ENCODE measurements at places on chromosomes 6 and 20.
A peak's percentile ranks its signal among the peaks of the same experiment; 100 is the strongest.

DNA sequence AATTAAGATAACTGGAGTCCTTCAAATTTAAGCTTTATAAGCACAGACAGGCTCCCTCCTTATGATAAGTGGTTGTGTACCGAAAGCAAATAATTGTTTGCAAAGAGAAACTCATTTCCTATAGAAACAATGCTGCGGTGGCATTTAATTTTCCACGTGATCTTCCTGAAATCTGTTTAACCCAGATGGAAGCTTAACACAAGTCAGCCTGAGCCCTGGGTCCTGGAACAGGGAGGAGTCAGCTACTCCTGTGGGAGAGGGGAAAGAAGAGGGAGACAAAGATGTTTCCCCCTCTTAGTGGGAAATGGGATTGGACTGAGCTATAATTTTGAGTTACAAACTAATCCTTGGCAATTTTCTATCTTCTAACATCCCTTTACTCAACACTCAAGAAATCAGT is 136.5 kb downstream of the ELOVL4 start:
- DNase-seq = no peak

DNA sequence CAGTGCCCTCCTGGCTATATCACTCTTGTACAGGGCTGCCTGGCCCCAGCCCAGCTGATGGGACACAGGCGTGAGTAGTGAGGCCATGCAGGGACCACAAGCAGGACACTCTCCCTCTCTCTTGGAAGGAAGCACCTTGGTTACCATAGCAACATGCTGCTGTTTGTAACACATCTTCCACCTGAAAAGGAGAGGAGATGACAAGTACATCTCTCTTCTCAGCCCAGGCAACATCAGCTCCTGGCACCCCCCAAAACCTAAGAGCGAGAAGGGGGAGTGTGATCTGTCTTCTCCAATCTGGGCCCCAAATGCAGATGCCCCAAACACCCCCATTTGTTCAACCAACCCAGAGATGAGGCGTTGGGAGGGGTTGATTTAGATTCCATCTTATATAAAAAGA is 49.9 kb downstream of the KCNB1 start:
- DNase-seq = no peak

GRCh38 chr6:17640477-17640917 is 40.4 kb downstream of the FAM8A1 start:
- DNase-seq = no peak

- no peak for DNase-seq
Measured at GRCh38 chr20:710780-711450, 35.3 kb upstream of the SCRT2 start.

- DNase-seq = no peak
Measured at GRCh38 chr6:32843331-32843978, 392 bp downstream of the PSMB8 start.

GRCh38 chr6:100685747-100686146 is 195.4 kb downstream of the ASCC3 start:
- no peak for DNase-seq

- no peak for DNase-seq
Measured at GRCh38 chr6:87914637-87915395, 132.8 kb upstream of the SPACA1 start.

DNA sequence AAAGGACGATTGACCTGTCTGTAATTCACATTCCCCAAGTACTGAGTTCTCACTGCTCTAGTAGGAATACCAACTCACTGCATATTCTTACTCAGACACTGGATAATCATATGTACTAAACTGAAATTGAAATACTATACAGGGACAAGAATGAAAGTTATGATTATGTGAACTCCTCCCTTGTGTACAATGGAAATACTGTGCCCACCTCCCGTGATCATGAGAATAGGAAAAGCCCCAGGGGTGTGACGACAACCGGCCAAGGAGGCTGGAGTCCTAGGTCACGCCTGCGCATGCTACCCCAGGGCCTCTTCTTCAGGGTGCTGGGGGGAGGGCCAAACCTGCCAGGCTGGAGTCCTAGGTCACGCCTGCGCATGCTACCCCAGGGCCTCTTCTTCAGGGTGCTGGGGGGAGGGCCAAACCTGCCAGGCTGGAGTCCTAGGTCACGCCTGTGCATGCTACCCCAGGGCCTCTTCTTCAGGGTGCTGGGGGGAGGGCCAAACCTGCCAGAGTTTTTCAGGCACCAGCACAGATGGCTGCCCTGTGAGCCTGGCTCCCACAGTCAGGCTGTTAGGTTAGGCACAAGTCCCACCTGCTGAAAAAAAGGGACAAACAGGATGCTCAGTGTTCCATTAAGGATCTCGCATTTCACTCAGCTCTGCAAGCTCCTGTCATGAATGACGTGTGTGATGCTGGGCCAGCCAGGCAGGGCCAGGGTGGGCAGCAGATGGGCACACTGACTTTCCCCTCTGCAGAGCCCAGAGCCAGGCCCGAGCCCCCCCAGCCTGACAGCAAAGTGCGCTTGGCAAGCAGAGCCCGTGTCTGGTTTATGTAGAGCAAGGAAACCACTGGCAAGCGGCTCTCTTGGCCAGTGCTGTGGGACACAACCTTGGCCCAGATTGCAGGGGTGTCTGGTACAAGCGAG is 107.7 kb downstream of the FOXF2 start:
- no peak for DNase-seq

DNA sequence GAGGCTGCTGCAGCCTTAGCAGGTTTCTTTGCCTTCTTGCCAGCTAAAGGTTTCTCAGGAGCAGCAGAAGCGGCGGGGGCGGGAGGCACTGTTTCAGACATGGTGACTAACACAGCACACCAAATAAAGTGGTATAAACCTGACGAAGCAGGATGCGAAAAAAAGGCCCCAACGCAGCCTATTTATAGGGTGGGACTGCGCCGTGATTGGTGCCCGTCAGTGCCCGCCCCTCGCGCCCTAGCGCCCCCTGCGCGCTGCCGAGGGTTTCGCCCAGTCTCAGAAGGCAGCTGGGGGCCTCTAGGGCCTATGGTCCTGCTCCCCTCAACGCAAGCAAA is 55.0 kb downstream of the TRIM38 start:
- DNase-seq = peak; percentile 79

DNA sequence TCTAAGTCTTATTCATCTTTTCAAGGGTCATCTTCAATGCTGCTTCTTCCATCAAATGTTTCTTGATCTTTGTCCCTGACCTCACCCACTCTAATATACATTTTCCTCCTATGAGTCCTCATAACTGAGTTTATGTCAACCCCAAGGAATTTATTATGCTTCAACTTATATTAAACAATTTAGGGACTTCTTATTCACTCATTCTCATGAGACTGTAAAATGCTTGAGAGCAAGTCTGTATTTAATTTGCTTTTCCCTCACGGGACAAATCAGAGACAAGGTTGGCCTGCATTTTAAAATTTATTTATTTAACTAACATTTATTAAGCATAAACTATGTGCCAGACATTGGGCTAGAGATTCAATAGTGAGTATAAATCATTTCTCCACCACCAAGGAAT is 312.0 kb upstream of the NT5E start:
- DNase-seq = no peak

DNA sequence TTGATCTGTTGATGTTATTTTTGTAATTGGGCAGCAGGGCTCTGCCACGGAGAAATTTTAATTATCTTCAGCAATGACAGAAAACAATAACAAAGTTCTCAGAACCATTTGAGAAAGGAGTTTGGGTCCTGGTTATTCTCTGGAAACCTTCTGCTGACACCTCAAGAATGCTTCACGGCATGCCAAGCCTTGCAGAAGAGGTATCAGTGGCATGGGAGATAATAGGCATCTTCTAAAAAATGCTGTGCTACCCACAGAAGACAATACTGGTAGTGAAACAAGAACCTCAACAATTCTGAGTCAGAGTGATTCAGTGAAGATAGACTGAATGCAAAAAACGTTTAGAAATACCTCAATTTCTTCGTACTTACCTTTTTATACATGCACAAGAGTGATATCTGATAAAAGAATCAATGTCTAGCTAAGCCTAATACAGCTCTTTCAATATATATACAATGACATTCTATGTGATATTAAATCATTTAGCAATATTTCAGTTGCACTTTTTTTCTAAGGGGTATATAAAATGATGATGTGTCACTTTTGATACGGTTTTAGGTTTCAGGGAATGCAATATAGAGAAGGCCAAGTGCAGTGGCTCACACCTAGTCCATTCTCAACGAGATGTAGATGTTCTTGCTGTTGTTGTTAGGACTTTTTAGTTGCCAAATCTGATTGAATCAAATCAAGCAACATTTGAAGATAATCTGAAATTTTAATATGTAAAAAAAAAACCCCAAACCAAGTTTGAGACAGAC is 110.4 kb upstream of the COL21A1 start:
- no peak for DNase-seq

- DNase-seq = peak; percentile 5
Measured at GRCh38 chr6:170033666-170034065, 257.2 kb downstream of the DLL1 start.

DNA sequence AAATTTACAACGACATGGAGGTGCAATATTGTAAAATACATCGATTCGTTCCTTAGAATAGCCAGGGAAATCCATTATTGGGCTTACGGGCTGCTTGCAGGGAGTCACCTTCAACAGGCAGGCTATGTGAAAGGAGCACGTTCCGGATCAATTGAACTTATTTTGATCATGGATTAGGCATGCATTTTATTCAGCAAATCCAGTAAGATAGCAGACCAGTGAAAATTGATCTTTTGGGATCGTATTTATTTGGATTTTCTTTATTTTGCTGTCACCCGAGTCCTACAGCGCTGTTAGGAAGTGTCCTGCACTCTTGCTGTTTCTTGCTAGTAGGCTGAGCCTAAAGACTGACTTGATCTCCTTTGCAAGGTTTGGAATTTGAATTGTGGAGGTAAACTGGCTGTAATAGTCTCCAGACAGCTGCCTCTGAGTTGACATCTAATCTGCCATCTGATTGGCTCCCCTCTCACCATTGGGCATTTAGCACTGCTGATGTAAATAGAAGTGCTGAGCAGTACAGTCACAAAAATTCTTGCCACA is 3.0 kb downstream of the ARID1B start:
- no peak for DNase-seq
